ENCODE measurements at places on chromosomes 3 and 15.

DNA sequence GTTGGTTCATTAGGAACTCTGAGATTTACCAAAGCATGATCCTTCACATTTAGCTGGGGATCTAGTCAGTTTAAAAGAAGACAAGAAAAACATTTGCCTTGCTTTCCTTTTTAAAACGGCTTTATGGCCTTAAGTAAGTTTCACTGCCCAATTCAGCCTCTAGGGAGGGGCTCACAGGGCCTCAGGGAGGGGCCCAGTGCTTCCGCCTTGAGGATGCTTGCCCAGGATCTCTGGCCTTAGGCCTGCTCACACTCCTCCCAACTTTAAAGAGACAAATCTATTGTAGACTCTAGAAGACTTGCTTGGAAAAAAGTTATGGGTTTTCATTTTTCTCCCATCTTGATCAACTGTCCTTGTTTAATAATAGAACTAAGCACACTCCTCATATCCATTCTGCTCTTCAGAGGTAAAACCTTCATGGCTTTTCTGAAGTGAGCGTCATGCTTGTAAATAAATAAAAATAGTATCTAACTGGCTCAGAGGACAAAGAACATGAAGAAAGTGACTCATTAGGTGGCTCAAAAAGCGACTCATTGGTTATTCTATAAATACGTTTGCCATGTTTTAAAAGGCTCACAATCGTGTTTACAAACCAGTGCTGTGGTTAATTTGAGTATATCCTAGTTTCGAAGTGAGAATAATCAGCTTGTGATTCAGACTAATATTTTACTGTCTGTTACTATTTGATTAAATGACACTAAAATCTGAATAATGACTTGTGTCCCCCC is 13.7 kb downstream of the PDHB start:
- no peak for DNase-seq

GRCh38 chr3:100634493-100635272 is 25.3 kb downstream of the ADGRG7 start:
- DNase-seq: no peak

GRCh38 chr3:81378552-81379293 is 382.7 kb downstream of the GBE1 start:
- no peak for DNase-seq

DNA sequence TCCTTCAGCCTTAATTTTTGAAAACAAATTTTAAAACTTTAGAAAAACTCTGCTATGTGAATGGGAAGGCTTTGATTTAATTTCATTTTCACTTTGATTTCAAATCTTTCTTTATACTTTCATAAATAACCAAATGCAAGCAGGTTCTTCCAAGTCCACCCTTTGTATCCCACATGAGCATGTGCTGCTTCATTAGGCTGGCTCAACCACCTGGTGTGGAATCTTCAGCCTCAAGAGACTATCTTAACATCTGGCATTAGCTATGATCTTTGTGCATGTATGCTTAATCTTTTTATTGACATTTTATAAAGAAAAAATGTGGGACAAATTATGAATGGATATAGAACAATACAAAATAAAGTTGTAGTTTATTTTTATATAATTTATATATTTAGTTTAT is 81.8 kb upstream of the MLF1 start:
- no peak for DNase-seq

DNA sequence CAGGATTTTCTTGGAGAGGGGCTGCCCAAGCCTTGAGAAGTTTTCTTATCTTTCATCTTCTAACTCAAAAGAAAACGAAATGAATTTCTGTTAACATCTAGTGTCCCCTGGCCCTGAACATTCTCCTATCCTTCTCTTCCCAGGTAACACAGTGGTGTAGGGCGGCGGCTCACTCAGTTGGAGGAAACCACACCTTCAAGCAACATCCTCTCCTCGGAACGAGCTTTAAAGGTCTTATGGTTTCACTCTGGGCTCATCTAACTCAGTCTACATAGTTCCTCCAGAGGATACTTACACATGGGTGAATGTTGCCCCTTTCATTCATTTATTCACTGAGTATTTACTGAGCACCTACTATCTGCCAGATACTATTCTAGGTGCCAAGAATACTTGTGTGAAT is 31.0 kb upstream of the KLHL6 start:
- DNase-seq: no peak

GRCh38 chr3:153079386-153079785 is 82.6 kb upstream of the RAP2B start:
- no peak for DNase-seq

GRCh38 chr15:58760385-58761009 is 10.6 kb upstream of the MINDY2 start:
- DNase-seq: no peak

DNA sequence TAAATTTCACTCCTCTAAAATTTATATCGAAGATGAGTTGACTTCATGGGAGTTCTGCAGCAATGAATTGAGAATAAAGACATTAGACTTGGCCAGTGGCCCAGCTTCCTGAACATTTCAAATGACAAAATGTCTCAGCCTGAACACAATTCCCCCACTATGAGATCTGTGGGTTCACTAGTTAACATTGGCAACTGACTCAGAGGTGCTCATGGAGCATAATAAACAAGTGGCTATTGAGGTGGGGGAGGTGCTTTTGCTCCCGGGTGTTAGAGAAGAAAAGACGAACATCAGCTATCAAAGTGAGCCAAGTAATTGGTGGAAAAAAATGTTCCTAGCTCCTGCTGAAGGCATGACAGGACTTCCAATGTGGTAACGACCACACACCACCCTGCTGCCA is 6.3 kb downstream of the ATP13A4 start:
- no peak for DNase-seq

GRCh38 chr3:184489268-184489841 is 72.2 kb upstream of the EPHB3 start:
- DNase-seq: no peak

- DNase-seq: no peak
These were observed 93.8 kb downstream of the DUT start for GRCh38 chr15:48425051-48425450.

GRCh38 chr3:109116031-109116430 is 1.9 kb downstream of the MORC1 start:
- no peak for DNase-seq

- no peak for DNase-seq
These were observed at the start of gene UTS2B for GRCh38 chr3:191329654-191330529. TSS of gene UTS2B (minus strand) at chr3:191330526. CDS start at chr3:191282189, 48,337 bp downstream.

DNA sequence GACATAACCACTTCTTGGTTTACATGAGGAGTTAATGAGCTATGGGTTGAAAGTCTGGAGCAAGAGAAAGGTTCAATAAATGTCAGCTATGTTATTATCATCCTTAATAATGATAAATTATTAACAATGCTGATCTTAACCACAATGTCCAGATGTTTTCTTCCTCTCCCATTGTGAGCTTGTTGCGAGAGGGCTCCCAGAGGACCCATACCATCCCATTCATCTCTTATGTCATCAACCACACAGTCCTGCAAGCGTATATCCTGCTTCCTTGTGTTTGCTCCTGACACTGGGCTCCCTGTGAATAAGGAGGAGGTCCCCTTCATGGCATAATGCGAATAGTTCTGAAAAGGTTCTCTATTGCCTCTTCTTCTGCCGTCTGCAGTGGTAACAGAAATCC is 266.8 kb downstream of the TLE3 start:
- no peak for DNase-seq

DNA sequence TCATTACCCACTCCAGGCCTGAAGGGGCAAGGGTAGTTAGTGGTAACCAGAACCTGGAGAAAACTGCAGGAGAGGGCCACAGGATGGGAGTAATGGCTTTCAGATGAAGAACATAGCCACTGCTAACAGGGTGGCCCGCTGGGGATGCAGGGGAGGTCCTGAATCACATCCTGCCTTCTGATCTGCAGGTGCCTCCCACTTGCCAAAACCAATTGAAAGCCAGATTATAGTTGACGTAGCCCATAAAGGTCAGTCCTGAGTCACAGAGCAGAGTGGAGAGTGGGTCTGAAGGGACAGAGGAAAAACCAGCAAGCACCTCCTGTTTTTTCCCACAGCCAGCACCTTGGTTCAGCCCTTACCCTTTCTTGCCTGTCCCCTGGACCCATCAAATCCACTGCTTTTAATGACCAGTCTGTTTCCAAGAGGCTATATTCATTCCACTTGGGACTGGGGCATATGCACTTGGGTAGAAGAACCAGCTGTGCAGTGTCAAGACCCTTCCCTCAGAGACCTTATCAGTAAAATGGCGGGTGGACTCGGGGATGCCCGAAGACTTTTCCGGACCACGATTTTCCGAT is 646 bp upstream of the SLC35G2 start:
- DNase-seq: no peak

DNA sequence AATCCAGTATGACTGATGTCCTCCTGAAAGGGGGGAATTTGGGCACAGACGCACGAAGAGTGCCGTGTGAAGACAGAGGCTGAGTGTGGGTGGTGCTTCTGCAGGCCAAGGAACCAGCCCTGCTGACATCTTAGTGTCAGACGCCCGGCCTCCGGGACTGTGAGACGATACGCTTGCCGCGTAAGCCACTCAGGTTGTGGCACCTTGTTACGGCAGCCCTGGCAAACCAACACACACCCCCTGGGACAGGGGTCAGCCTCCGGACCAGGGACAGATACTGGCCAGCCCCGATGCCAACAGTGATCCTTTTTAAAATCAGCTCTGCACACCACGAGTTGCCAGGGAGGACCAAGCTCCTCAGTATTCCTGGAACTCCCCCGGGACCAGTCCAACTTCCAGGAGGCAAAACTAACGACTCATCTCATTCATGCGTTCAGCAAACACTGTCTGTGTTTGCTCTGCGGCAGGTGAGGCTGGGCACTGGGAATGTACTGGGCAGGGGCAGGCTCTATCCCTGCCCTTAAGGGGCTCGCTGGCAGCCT is 21.2 kb upstream of the PIGZ start:
- no peak for DNase-seq

DNA sequence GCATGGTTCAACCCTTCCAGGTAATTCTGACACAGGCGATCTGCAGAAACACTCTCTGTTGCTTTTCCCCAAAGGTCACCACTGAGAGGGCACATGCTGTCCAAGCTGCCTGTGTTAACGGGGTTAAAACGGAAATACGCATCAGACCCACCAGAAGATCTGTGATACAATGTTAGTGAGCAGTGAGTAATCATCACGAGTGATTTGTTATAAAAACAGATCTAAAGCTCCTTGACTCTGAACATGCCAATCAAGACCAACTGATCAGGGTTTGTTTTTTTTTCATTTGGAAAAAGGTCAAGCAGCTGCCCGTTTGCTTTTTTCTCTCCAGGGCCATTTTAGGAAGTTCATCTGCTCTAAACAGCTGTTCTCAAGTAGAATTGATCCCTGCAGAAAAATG is 43.2 kb downstream of the FGF12 start:
- DNase-seq: no peak

GRCh38 chr15:37339437-37339836 is 239.1 kb upstream of the MEIS2 start:
- no peak for DNase-seq

DNA sequence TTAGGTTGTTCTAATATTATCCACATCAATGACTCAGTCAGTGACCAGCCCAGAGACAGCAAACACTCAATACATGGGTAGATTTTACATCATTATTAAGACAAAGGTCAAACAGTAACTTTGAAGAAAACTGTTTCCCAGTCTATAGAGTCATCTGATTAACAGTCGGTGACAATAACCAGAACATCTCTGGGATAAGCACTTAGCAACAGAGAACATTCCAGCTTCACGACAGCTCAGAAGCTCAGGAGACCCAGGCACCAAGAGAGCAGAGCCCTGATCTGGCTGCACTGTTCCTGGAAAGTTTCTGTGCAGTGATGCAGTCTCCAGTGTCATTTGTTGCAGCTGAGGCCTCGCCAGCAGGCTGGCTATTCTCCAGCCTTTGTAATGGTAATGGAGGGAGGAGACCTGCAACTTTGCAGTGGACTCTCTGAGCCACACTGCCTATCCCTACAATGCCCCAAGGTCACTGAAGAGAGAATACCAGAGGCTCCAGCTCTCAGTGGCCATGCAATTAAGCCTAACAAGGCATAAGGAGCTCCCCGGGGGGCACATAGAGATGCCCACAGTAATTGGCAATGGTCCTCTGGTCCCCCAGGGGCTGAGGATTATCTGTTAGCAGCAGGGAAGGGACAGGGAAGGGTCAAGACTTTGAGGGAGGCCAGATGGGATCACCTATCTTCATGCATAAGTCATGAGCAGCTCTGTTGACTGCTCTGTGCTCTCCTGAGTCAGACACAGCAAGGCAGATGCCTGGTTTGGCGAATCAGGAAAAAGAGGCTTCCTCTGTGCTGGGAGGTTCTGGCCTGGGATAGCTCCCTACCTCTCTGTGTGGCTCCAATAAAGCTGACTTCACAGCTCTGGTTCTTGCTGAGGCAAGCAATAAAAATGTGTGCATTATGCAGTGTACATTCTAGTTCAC is 163.6 kb downstream of the CTNNB1 start:
- DNase-seq: no peak

DNA sequence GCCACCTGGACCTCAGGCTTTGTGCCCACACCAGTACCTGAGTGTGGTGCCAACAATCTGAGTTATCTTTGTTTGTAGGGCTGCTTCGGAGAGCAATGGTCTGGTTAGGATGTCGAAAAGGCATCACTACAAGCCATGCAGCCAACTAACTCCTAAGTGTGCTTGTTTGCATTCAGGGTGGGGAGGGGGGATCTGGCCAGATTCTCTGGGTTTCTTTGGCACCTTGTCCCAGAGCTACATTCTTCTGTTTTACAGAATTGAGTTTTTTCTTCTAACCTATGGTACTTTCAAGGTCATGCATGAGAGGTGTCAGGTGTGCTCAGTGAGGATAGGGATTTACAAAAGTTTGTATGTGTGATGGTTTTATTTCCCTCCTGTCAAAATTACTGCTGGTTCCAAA is 391.4 kb upstream of the RARB start:
- no peak for DNase-seq

GRCh38 chr15:27222479-27222878 is 251.5 kb downstream of the GABRG3 start:
- no peak for DNase-seq

DNA sequence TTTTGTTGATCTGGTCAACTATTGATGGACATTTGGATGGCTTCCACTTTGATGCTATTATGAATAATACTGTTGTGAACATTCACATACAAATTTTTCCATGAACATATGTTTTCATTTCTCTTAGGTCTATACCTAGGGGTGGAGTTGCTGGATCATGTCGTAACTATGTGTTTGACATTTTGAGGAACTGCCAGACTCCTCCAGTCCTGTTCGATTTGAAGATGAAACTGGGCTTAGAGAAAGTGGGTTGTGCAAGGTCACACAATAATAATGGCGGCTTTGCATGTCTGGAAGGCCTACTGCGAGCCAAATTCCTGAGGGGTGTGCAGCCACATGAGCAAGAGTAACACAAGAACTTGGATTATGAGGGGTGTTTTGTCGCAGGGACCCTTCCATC is 2.6 kb downstream of the TSEN2 start:
- DNase-seq: no peak

DNA sequence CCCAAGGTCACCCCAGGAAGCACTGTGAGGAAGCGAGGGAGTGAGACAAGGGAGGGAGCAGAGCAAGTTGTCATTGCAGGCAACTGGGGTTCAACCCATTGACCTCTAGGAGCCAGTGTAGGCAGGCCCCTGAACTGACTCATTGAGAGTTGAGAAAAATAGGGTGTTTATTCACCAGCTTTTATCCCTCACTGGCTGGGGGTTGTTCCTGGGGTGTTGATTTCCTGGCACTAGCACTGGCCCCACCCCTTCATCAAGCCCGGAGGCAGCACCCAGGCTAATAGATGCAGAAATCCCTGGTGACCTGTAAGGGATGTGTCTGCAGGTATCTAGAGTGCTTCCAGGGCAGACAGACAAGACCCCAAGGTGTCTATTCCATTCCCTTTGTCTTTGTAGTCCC is 183.9 kb downstream of the ARRDC4 start:
- no peak for DNase-seq

- no peak for DNase-seq
These were observed 75.6 kb downstream of the BFSP2 start for GRCh38 chr3:133475245-133476010.

GRCh38 chr3:107520535-107520934 is 2.2 kb upstream of the BBX start:
- no peak for DNase-seq

Measured in NCI-H1048 (cell line).